ENCODE measurements at places on chromosomes 11 and 22. TPM values are rescaled to one million over a fixed set of nuclear protein-coding genes. Genes with fewer than 3 reads are reported as not detected.

The INTS4 gene
- 61.8 TPM for total RNA-seq

The PHOX2A gene
- not detected for total RNA-seq

The C11orf87 gene
- not detected for total RNA-seq

The GGTLC2 gene
- total RNA-seq = not detected

The OR51B4 gene
- not detected for total RNA-seq

The SLC22A8 gene
- total RNA-seq = not detected

The NCR3LG1 gene
- total RNA-seq = 1.1 TPM

The PRR33 gene
- 0.16 TPM for total RNA-seq

DNA sequence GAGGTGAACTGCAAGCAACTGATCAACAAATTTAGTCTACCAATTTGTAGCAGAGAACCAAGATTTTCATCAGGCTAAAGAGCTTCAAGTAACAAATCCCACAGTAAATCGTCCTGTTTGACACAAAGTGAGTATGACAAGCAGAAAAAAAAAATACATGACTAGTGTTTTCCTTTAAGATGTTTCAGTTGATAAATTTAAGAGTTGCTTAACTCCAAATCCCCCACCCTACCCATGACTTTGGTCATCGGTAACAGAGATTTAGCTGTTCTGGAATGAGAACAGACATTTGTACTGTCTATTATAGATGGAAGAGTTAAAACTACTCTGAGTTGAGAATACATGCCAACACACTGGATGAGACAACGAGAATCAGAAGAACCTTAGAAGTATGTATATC lies 165.0 kb upstream of the MTMR2 start:
- H3K4me3 ChIP-seq = no peak overlapping the region
- peaks cover 45% of the 10 kb centered on the region for H3K36me3 ChIP-seq
- H3K27me3 ChIP-seq = no peaks in the 10 kb centered on the region

- H3K27ac ChIP-seq = peak overlapping the region; percentile 93
- peak overlapping the region; percentile 69 for H3K4me3 ChIP-seq
- peaks cover 36% of the 10 kb centered on the region for H3K4me1 ChIP-seq
- no peaks in the 10 kb centered on the region for H3K27me3 ChIP-seq
- peaks cover 82% of the 10 kb centered on the region for H3K36me3 ChIP-seq
These were observed 137.3 kb upstream of the SORL1-AS1 start for GRCh38 chr11:121589946-121590537.

GRCh38 chr11:19284881-19285280 lies 44.1 kb upstream of the E2F8 start:
- H3K4me3 ChIP-seq = no peak overlapping the region
- H3K27ac ChIP-seq = no peak overlapping the region
- H3K36me3 ChIP-seq = no peaks in the 10 kb centered on the region

GRCh38 chr11:26985943-26986342 lies 8.0 kb upstream of the FIBIN start:
- H3K36me3 ChIP-seq = no peaks in the 10 kb centered on the region
- H3K4me3 ChIP-seq = no peak overlapping the region
- no peak overlapping the region for H3K27ac ChIP-seq
- H3K27me3 ChIP-seq = no peaks in the 10 kb centered on the region
- DNase-seq = no peak
- H3K4me1 ChIP-seq = no peaks in the 10 kb centered on the region

DNA sequence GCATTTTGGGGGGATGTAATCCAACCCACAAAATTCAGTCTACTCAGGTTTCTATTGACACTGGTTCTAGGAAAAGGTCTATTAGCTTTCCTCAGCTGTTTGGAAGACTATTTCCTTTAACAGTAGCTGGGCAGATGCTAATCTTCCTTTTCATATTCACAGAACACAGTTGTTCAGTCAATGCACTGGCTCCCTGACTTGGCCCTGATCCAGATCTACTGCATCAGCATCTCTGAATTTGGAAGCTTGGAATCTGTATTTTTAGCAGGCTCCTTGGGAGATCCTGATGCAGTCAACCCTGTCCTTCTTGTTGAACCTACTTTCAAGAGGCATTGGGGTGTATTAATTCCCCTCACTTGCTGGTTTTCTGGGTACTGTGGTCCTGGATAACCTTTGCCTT lies 6.3 kb downstream of the HTATIP2 start:
- no peaks in the 10 kb centered on the region for H3K27me3 ChIP-seq
- DNase-seq = no peak
- no peak overlapping the region for H3K4me3 ChIP-seq

DNA sequence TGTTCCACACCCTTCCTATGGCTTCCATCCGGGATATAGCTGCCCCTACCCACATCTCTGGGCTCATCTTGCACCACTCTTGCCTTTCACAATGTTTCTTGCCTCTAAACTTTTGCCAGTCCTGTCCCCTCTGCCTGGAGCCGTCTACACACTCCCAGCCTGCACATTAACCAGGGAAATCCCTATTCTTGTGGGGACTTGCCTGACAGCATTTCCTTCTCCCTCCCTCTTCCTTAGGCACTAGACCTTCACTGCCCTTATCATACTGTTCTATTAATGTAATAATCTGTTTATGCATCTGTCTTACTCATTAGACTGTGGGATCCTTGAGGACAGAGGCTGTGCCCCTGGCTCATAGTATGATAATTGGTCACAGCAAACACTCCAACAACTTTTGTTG lies 5.8 kb upstream of the TTC12 start:
- H3K27me3 ChIP-seq = peaks cover 5% of the 10 kb centered on the region
- no peaks in the 10 kb centered on the region for H3K36me3 ChIP-seq
- H3K4me3 ChIP-seq = no peak overlapping the region
- no peak for DNase-seq
- H3K27ac ChIP-seq = no peak overlapping the region

DNA sequence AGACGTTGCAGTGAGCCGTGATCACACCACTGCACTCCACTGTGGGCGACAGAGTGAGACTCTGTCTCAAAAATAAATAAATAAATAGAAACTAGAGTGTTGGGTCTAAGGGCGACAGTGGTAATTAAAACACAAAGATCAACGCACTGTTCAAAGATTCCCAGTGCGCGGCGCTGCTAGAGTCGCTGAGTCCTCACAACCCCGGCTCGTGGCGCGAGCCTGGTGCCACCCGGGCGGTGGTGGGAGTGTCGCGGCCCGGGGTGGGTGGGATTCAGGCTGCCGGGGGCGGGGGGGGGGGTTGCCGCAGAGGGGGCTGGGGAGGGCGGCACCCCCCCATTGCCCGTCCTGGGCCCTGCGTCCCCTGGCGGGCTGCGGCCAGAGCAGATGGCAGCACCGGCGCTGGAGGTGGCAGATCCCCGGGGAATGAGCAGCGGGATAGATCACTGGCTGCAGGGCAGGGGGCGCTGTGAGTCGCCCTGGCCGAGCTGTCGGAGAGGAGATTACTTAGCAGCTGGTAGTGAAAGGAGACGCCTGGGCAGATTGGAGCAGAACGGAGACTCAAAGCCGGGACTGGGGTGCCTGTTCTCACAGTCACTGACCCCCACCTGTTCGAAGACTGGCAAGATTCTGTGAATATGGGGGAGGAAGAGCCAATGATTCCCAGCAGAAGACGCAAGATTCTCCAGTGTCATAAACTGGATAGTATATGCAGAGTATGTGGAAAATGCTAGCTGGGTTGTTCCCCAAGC lies 30.2 kb upstream of the APOBEC3A start:
- peaks cover 35% of the 10 kb centered on the region for H3K27me3 ChIP-seq
- peak; percentile 40 for DNase-seq
- no peak overlapping the region for H3K27ac ChIP-seq

DNA sequence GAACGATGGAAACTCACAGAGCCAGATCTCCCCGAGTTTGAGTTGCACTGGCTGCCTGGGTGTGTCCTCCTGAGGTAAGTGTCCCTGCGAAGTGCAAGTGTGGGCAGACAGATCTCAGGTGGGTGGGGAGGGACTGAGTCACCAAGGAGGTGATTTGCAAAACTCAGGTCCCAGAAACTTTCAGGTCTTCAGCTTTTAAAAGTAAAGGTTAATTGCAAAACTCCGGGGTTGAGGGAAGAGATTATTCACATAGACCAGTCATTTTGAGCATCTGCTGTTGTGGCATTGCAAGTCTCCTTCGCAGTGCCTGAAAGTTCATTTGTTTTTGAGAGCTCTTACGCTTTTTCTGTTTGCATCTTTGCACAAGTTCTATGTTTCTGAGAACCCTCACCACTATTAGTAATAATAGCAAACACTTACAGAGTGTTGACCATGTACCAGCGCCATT lies 7.1 kb downstream of the CD44 start:
- no peak for DNase-seq
- peak overlapping the region; percentile 97 for H3K4me3 ChIP-seq
- H3K27me3 ChIP-seq = no peaks in the 10 kb centered on the region
- H3K27ac ChIP-seq = peak overlapping the region; percentile 90
- peaks cover 93% of the 10 kb centered on the region for H3K36me3 ChIP-seq

DNA sequence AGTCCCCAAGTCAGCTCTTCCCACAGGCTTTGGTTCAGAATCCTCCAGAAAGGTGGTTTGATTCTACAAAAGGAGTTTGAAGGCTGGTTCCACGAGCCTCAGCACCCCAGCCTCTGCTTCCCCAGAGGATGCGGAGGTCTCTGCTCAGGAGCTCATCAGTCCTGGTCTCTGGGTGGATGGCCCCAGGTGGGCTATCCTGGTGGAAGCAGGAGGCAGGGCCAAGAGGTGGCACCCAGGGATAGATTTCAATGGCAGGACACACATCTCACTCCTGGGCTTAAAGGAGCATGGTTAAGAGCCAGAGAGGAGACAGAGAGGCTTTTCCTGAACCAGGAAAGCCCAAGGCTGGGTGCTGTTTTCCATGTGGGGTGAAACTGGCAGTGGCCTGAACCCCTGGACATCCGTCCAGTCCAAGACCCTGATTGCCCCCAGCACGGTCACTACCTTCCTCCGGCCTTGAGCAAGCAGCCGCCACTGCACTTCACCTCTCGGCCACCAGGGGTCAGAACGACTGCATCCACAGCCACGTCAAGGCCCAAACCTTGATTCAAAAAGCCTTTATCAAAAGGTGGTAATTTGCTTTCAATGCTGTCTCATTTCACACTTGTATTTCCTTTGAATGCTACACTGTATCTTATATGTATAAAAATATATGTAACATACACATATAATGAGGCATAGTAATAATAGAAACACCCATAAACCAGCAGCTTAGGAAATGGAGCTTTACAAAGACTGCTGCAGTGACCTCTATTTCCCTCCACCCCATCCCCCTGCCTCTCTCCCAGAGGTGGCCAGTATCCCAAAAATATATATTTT lies 19.3 kb upstream of the FXYD2 start:
- no peaks in the 10 kb centered on the region for H3K4me1 ChIP-seq
- no peak overlapping the region for H3K4me3 ChIP-seq
- DNase-seq = peak; percentile 79
- H3K36me3 ChIP-seq = no peaks in the 10 kb centered on the region

- no peak overlapping the region for H3K27ac ChIP-seq
- no peak overlapping the region for H3K4me3 ChIP-seq
- DNase-seq = no peak
- peaks cover 12% of the 10 kb centered on the region for H3K4me1 ChIP-seq
- H3K27me3 ChIP-seq = peaks cover 43% of the 10 kb centered on the region
These were observed 57.7 kb upstream of the RASD2 start for GRCh38 chr22:35482974-35483373.

DNA sequence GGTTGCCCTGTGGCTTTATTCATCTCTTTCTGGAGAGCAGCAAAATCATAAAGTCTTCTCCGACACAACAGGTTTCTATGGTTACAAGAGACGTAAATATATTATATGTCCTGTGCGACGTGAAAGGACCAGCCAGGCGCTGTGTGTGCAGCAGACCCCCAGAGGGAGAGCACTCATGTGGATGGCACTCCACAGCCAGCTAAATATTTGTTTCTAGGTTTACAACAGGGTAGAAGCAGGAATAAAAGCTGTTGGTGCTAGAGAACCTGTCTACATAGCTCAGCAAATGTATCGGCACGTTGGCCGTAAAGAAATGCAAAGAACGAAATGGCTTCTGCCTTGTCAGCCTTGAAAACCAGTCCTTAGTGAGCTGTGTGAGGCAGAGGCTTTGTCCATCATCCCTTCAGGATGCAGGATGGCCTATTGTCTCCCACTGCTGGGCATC lies 133.8 kb upstream of the PITPNB start:
- DNase-seq = no peak
- H3K27ac ChIP-seq = no peak overlapping the region
- no peaks in the 10 kb centered on the region for H3K36me3 ChIP-seq
- no peaks in the 10 kb centered on the region for H3K27me3 ChIP-seq

GRCh38 chr11:127470306-127470884 lies 469.8 kb upstream of the KIRREL3 start:
- no peak for DNase-seq
- H3K27me3 ChIP-seq = no peaks in the 10 kb centered on the region
- H3K4me1 ChIP-seq = no peaks in the 10 kb centered on the region
- no peaks in the 10 kb centered on the region for H3K36me3 ChIP-seq

DNA sequence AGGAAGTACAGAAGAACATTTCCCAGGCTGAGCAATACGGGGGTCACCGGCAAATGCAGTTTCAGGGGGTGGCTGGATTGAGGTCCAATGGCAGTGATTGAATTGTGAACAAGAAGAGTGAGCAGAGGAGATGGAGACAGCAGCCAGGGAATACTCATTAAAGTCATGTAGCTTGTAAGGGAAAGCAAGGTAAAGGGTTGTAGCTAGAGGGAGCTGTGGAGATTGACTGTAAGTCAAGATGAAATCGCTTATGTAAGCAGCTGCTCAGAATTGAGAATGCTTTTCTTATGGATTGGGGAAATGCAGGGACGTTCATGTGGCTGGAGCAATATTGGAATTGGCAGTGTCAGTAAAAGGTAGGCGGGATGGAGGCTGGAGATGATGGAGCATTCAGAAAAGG lies 111.4 kb upstream of the TBCEL start:
- H3K27ac ChIP-seq = no peak overlapping the region
- peaks cover 34% of the 10 kb centered on the region for H3K27me3 ChIP-seq
- H3K4me3 ChIP-seq = no peak overlapping the region
- H3K4me1 ChIP-seq = no peaks in the 10 kb centered on the region

- no peak overlapping the region for H3K27ac ChIP-seq
- H3K36me3 ChIP-seq = no peaks in the 10 kb centered on the region
- H3K27me3 ChIP-seq = no peaks in the 10 kb centered on the region
- H3K4me1 ChIP-seq = peaks cover 24% of the 10 kb centered on the region
These were observed 4.2 kb downstream of the IL17REL start for GRCh38 chr22:50008151-50009040.

- H3K36me3 ChIP-seq = peaks cover 77% of the 10 kb centered on the region
- no peaks in the 10 kb centered on the region for H3K27me3 ChIP-seq
- H3K27ac ChIP-seq = peak overlapping the region; percentile 20
- peaks cover 15% of the 10 kb centered on the region for H3K4me1 ChIP-seq
- H3K4me3 ChIP-seq = no peak overlapping the region
These were observed 53.4 kb downstream of the DGCR2 start for GRCh38 chr22:19068784-19069271.

DNA sequence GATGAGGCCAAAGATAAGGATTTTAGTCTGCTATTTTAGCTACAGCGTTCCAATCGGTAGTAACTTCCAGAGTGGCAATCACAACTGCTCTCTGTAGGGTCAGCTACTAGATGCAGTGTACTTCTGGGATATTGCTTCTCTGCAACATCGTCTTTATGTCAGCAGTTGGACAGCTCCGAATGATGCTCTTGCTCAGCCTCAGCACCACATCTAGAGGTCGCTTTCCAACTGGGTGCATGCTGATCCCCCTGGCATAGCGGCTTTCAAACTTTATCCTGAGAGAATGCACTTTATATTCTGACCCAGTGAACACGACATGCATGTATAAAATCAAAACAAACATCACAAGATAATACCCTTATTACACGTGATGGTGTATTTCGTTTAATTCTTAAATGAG lies 219.6 kb downstream of the C11orf87 start:
- no peak for DNase-seq
- no peaks in the 10 kb centered on the region for H3K27me3 ChIP-seq
- H3K4me3 ChIP-seq = no peak overlapping the region
- no peaks in the 10 kb centered on the region for H3K4me1 ChIP-seq
- no peaks in the 10 kb centered on the region for H3K36me3 ChIP-seq
- no peak overlapping the region for H3K27ac ChIP-seq

GRCh38 chr11:64313491-64314145 lies 3.7 kb downstream of the TRMT112 start:
- H3K4me3 ChIP-seq = no peak overlapping the region
- no peak overlapping the region for H3K27ac ChIP-seq
- no peak for DNase-seq

Data from activated B cell treated with CpG ODN at 0.5 μM for 24 hours (primary cell).